ENCODE measurements at places on chromosomes 3 and 15. TPM values are rescaled to one million over a fixed set of nuclear protein-coding genes. Genes with fewer than 3 reads are reported as not detected.

Gene SRGAP3
- 0.71 TPM for total RNA-seq

Gene ITGA11
- total RNA-seq: 0.92 TPM

Gene ST8SIA2
- total RNA-seq: not detected

Gene CPNE4
- not detected for total RNA-seq

Gene ECE2
- not detected for total RNA-seq

Gene GOLGA6L7
- not detected for total RNA-seq

Gene PLIN1
- total RNA-seq: not detected

Gene REC114
- total RNA-seq: not detected

Gene ANKUB1
- not detected for total RNA-seq

Gene CDCP1
- total RNA-seq: 7.4 TPM

Gene NR1I2
- total RNA-seq: 0.11 TPM

Gene ALPK3
- 0.34 TPM for total RNA-seq

Gene BHLHE40
- total RNA-seq: 421 TPM

Gene WNT5A
- 0.05 TPM for total RNA-seq

Gene AGBL1
- total RNA-seq: 0.14 TPM

Gene SPTBN5
- 0.90 TPM for total RNA-seq

Gene IGSF10
- not detected for total RNA-seq

Gene POLQ
- total RNA-seq: 23.8 TPM

Gene FYCO1
- total RNA-seq: 19.6 TPM
